ENCODE measurements at places on chromosomes 12 and 14.

DNA sequence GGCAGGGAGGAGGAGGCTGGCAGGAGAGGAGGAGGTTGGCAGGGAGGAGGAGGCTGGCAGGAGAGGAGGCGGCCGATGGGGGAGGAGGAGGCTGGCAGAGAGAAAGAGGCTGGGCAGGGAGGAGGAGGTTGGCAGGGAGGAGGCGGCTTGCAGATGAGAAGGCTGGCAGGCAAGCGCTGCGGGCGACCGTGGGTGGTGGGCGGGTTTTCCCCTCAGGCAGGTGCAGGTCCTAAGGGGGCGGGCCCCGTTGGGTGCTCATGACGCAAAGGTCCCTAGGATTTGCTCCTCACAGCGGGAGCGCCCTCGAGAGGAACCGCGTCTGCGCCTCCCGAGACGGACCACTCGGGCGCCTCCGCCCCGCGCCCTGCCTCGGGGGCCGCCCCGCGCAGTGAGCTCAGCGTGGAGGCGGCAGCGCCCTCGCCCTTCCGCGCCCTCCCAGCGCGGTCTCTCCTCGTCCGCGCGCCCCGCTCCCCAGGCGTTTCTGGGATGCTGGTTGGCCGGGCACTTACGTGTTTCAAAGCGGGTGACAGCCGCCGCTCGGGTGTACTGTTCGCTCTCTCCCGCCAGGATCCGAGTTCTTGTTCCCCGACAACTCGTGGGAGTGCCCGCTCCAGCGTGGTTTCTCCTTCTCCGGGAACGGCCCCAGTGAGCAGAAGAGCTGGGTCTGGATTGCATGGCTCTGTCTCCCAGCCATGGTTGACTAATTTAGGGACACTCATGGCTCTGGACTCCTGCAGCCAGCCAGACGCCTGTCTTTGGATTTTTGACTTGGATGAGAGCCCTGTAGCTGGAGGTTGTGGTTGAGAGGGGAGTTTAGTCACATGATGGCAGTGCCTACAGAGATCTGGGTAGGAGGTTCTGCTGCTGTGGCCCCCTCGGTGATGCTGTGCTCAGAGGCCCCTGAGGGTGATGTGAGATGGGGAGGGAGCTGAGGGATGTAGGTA lies 64.1 kb upstream of the PPP4R3A start:
- peak; percentile 92 for DNase-seq

DNA sequence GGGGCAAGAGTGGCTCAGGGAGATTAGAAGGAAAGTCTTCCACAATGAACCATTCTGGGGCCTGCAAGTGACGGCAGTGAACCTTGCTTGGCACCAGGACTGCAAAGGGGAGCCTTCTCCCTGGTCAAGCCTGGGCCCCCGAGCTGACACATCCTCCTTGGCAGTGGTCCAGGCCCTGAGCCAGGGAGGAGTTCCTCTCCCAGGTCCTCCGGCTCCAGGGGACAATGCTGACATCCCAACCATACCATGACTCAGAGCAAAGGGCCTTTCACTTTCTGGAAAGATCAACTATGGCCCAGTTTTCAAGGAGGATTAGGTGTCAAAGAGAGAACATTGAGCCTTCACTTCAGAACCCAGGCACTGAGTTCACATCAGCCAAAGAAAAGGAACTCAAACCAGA lies 756.5 kb upstream of the TBX3 start:
- DNase-seq, result no peak

DNA sequence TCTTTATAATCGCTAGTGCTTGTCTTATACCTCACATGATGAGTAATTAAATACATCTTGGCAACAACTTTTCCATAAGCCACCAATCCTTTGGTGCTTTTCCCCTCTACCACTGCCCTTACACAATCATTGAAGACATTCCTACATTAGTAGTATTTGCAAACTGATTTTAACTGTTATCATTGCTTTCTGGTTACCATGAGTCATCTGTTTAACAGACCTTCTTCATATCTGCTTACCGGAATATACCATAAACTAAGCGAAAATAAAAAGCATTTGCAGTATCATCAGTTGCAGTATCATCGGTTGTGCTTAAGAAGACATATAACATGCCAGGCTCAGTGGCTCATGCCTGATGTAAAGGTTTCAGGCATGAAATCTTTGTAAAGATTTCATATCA lies 54.8 kb upstream of the PLEKHA5 start:
- no peak for DNase-seq

DNA sequence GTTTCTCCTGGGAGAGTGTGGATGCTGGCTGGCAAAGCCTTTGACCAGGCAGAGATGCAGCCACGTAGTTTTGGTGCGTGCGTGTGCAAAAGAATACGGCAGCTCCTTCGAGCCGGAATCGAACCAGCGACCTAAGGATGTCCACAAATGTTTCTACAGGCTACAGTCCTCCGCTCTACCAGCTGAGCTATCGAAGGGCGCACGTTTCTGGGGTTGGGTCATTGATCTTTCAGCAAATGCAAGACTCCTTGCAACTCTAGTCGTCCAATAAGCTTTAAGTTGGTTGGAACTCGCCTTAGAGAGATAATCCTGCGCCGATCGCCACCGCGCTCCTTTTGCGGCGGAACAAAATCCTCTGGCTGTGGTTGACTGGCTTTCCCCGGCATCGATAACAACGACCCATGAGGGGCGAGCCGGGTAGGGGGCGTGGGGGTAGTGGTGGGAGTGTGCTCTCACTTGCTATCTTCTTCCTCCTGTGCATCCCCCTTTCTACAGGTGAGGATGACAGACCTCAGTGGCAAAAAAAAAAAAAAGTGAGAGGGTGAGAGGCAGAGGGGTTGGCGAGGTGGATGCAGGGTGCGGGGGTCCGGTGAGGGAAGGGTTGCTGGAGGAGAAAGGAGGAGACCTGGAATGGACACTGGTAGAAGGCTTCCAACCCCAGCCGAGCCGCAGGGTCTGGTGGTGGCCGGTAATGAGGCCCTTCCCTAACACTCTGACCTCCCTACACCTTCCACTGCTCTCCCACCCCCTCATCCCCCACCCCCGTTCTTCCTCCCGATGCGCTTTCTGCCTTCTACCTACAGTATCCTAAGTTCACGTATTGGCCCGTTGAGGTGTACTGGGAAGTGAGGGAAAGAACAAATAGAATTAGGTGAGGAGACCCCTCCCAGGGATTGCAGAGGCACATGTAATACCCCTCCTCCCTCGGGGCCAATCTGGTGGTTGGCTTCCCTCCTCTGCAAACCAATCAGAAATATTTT lies 11.8 kb upstream of the OR6S1 start:
- no peak for DNase-seq

DNA sequence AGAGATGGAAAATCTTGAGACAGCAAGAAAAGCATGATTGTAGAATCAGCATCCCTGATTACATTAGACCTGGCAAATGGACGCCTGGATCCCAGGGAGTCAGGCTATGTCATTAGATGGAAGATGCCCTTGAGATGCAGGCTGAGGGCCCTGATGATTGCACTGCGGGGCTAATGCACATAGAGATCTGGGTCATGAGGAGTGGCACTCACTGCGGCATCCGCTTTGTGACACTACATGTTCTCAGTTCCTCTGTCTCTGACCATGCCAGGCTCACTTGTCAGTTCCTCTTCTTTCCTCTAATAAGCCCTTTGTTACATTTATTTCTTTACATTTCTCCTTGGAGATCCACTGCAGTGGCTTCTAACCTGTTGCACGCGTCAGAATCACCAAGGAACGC lies 70.1 kb upstream of the GPATCH2L start:
- no peak for DNase-seq

DNA sequence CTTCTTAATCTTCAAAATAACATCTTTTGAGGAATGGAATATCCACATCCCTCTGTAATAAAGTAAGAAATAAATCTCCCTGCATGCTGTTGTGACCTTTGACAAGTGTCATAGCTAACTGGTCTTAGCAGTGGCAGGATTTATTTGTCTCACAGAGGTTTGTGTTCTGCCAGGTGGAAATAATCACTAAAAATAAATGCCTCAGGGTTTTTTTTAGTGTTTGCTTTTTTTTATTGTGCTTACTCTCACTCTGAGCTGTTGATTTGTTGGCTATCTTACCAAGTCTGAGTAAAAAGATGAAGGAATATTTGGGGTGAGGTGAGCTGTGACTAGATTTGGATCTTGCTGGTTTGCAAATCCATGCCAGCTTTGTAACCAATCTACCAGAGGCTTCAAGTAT lies 285.4 kb downstream of the ALG10B start:
- DNase-seq, result no peak

DNA sequence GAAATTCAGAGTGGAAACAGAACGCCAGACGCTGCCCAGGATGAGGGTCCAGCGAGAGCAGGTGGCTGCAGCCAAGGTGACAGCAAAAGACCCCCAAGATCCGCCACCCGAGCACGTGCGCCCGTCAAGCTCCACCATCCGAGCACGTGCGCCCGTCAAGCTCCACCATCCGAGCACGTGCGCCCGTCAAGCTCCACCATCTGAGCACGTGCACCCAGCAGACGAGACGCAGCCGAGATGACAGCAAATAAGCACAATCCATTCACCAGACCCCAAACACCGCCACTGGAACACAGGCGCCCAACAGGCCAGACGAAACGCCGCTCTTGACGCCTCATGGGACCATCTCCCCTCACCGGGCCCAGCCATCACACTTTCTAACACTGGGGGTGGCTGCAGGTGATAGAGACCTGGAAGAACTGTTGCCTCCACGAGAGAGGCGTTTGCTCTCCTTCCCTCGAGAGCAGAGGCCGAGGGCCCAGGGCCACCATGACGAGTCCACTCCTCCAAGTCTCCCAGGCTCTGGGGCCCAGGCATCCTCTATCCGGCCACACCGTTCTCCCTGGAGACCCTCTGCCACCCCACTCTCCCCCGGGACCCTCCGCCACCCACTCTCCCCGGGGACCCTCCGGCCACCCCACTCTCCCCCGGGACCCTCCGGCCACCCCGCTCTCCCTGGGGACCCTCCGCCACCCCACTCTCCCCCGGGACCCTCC lies 62.1 kb upstream of the GALNT9 start:
- no peak for DNase-seq

DNA sequence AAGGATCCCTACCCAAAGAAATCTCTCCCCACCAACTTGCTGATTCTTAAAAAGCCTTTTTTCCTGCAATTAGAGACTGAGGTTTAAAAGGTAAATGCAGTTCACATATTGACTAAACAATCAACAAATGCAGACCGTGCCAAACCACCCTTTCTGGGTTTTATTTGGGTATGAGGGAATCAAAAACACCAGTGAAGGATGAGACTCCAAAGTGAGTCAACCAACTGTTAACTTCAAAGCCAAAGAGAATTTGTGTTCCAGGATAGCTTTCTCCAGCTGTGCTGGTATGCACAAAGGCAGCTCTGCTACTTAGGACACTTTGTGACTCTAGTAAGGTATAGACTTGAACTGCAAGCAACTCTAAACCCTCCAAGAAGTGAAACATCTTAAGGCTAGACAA lies 39.4 kb downstream of the RPS29 start:
- DNase-seq, result no peak

- no peak for DNase-seq
Measured at GRCh38 chr14:64060199-64060545, 207.4 kb downstream of the SYNE2 start.

DNA sequence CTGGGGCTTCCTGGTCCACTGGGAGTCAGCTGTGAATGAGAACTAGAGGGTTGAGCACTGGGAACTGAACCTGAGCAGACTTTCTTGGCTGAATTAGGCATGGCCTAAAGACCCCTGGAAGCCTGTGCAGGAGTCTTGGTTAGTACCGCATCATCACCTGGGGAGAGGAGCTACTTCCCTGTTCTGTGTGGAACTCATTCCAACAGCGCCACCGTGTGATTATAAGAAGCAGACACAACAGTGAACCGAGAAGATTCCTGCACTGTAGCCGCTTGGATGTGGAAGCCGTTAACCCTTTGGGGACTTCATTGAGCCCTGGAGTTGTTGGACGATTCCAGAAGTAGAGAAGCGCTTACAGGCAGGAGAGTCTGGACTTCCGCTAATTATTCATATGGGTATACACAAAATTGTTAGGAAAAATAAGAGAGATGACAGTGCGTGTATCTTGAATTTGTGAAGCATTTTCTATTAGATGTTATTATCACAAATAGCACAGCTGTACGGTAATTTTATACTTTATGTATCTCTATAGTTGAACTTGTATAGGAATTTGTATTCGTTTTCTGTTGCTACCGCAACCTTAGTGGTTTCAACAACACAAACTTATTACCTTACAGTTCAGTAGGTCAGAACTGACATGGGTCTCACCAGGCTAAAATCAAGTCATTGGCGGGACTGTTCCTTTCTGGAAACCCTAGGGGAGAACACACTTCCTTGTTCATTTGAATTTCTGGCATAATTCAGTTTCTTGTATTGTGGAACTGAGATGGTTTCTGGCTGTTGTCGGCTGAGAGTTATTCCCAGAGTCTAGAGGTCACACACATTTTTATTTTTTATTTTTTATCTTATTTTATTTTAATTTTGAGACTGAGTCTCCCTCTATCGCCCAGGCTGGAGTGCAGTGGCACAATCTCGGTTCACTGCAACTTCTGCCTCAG lies 100.7 kb downstream of the C2CD5 start:
- peak; percentile 83 for DNase-seq

GRCh38 chr12:1607940-1608712 lies 13.7 kb upstream of the FBXL14 start:
- no peak for DNase-seq

DNA sequence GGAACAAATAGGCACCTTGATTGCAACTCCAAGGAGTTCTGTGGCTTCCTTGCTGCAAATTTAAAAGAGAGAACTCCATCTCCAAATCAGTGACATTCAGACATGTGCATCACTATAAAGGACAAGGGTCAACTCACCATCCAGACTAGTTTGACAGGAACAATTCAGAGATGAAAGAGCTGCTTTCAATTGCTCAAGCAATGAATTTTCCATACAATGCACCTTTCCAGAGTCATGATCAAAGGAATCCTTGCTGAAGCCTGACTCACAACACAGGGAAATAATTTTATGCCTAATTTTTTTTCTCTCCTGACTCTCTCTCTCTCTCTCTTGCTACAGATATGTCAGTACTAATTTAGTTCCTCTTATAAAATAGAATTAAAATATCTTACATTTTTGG lies 380.5 kb upstream of the GARIN6 start:
- DNase-seq, result no peak

GRCh38 chr14:20684662-20685456 lies 499 bp downstream of the RNASE4 start:
- DNase-seq, result no peak

DNA sequence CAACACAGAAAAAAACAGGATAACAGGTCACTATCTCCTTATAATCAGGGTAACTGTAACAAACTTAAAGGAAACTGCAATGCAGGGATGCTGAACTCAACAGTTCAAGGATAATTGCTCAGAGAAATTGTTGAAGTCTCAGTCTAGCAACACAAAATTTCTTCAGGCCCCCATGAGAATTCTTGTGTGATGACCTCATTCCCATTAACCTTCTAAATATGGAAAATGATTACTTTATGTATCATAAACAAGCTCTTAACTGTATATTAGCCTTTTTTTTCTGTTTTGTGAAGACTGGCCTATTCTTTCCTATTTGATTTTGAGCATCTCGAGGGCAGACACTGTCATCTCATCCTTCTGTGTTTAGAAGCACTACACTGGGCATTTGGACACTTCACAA lies 47.1 kb downstream of the IGF1 start:
- no peak for DNase-seq

DNA sequence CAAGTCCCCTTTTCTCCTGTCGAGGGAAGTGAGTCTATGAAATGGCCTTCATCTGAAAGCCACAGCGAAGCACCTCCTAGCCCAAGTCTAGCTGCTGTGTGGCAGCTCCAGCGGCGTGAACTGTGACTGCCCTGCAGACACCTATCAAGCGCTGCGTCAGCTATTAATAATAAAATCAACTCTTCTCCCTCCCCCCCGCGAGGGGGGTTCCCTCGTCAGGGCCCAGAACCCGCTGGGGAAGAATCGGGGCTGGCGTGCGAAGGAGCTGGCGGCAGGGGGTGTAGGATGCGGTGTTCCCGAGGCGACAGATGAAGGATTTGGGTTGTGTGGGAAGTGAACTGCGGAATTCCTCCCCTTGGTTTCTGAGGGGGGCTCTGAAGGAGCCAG lies 662 bp upstream of the ATP2A2 start:
- DNase-seq, result peak; percentile 74
